ENCODE measurements at places on chromosomes 1 and 21. TPM values are rescaled to one million over a fixed set of nuclear protein-coding genes. Genes with fewer than 3 reads are reported as not detected.

GRCh38 chr1:8941906-8942305, 3.8 kb upstream of the CA6 start:
- no peak for DNase-seq
- H3K27me3 ChIP-seq, result no peaks in the 10 kb centered on the region
- no peak overlapping the region for H3K4me3 ChIP-seq
- no peaks in the 10 kb centered on the region for H3K36me3 ChIP-seq
- H3K4me1 ChIP-seq, result no peaks in the 10 kb centered on the region

- no peaks in the 10 kb centered on the region for H3K4me1 ChIP-seq
- H3K27me3 ChIP-seq, result no peaks in the 10 kb centered on the region
- H3K27ac ChIP-seq, result no peak overlapping the region
- no peaks in the 10 kb centered on the region for H3K36me3 ChIP-seq
Measured at GRCh38 chr1:212713465-212714136, 14.0 kb upstream of the BATF3 start.

- no peak overlapping the region for H3K27ac ChIP-seq
- DNase-seq, result no peak
- no peaks in the 10 kb centered on the region for H3K4me1 ChIP-seq
- H3K36me3 ChIP-seq, result no peaks in the 10 kb centered on the region
- H3K27me3 ChIP-seq, result no peaks in the 10 kb centered on the region
Measured at GRCh38 chr1:26358411-26359384, 4.8 kb upstream of the CRYBG2 start.

The CD53 gene
- 34.2 TPM for total RNA-seq

The FASLG gene
- total RNA-seq, result 0.37 TPM

The REN gene
- total RNA-seq, result not detected

DNA sequence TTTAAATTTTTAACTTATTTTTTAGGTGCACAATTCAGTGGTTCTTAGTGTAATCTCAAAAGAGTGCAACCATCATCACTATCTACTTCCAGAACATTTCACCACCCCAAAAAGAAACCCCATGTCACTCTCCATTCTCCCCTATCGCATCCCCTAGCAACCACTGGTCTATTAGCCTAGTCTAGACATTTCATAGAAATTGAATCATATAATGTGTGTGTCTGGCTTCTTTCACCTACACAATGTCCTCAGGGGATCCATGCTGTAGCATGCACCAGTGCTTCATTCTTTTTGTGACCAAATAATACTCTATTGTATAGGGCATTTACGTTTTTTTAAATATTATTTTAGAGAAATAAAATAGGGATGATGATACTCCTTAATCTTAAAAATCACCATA, 64.7 kb downstream of the JAK1 start:
- no peaks in the 10 kb centered on the region for H3K36me3 ChIP-seq
- H3K27ac ChIP-seq, result no peak overlapping the region
- no peak overlapping the region for H3K4me3 ChIP-seq
- peaks cover 19% of the 10 kb centered on the region for H3K4me1 ChIP-seq
- no peak for DNase-seq
- no peaks in the 10 kb centered on the region for H3K27me3 ChIP-seq

- DNase-seq, result no peak
- no peak overlapping the region for H3K27ac ChIP-seq
Measured at GRCh38 chr21:28444557-28444956, 548.1 kb downstream of the LTN1 start.

DNA sequence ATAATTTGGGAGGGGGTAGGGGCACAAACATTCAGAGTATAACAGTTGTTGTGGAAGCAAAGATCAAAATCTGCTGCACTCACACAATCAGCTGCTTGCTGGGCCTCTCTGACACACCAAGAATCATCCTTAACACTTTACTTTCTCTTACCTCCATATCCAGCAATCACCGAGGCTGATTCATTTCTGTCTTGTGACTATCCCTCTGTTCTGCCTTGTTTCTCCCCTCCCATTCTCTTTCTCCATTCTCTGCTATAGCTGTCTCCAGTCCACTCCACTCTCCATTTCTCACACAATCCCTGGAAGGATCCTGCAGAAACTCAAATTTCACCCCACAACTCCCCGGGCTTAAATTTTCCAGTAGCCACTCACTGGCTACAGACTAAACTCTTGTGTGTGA, 91.8 kb upstream of the NGF start:
- H3K4me3 ChIP-seq, result no peak overlapping the region
- no peaks in the 10 kb centered on the region for H3K36me3 ChIP-seq
- no peaks in the 10 kb centered on the region for H3K4me1 ChIP-seq
- no peak overlapping the region for H3K27ac ChIP-seq
- DNase-seq, result no peak

GRCh38 chr1:33971018-33971710, 107.3 kb downstream of the HMGB4 start:
- no peaks in the 10 kb centered on the region for H3K36me3 ChIP-seq
- H3K27me3 ChIP-seq, result no peaks in the 10 kb centered on the region
- DNase-seq, result no peak
- H3K4me3 ChIP-seq, result no peak overlapping the region
- H3K4me1 ChIP-seq, result no peaks in the 10 kb centered on the region

The OR2AK2 gene
- not detected for total RNA-seq

The PLEKHG5 gene
- 1.5 TPM for total RNA-seq

DNA sequence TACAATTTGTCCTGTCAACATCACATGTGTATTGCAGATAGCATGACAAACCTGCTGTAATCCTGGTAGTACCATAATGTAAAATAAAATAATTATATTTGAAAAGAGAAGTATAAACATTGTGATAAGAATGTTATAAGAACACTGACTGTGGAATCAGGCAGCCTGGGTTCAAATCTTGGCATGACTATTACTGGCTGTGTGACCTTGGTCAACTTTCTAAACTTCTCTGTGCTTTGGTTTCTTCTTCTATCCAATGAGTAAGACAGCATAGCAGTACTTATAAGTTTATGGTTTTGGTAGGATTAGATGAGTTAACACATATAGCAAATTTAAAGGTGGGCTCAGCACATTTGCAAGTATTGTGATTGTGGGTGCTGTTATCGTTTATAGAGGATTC, 147.1 kb downstream of the NOS1AP start:
- no peak for DNase-seq
- no peak overlapping the region for H3K27ac ChIP-seq
- peaks cover 3% of the 10 kb centered on the region for H3K4me1 ChIP-seq
- no peak overlapping the region for H3K4me3 ChIP-seq
- H3K27me3 ChIP-seq, result no peaks in the 10 kb centered on the region

The VAV3 gene
- total RNA-seq, result 10.5 TPM

The FYB2 gene
- 0.71 TPM for total RNA-seq

The KRTAP19-3 gene
- total RNA-seq, result not detected

DNA sequence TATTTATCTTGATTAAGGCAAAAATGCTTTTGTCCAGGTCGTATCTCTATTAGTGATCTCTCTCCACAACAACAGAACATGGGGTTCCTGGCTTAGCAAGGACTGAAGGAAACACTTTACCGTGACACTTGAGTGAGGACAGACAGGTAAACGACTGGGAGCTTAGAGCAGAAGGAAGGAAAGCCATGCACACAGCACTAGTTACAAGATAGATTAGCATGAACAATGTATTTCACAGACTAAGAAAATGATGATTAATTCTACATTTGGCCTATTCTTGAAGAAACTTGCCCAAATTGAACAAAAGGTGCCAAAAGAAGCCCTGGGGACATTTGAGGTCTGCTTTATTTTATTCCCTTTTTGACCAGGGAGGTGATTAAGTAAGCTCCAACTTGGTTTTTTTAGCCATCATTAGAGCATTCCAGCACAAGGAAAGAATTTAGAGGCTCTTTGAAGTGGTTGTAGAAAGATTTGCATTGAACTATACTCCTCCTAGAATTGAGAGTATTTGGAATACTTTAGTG, 248.5 kb downstream of the USP25 start:
- no peaks in the 10 kb centered on the region for H3K27me3 ChIP-seq
- no peak overlapping the region for H3K27ac ChIP-seq

- H3K4me3 ChIP-seq, result no peak overlapping the region
- no peaks in the 10 kb centered on the region for H3K4me1 ChIP-seq
- no peaks in the 10 kb centered on the region for H3K27me3 ChIP-seq
- no peaks in the 10 kb centered on the region for H3K36me3 ChIP-seq
Measured at GRCh38 chr1:236016083-236016482, 48.8 kb downstream of the NID1 start.

GRCh38 chr21:38472412-38473108, 25.7 kb downstream of the ERG start:
- H3K4me3 ChIP-seq, result no peak overlapping the region
- no peak overlapping the region for H3K27ac ChIP-seq
- H3K4me1 ChIP-seq, result no peaks in the 10 kb centered on the region
- peaks cover 23% of the 10 kb centered on the region for H3K27me3 ChIP-seq
- no peak for DNase-seq

DNA sequence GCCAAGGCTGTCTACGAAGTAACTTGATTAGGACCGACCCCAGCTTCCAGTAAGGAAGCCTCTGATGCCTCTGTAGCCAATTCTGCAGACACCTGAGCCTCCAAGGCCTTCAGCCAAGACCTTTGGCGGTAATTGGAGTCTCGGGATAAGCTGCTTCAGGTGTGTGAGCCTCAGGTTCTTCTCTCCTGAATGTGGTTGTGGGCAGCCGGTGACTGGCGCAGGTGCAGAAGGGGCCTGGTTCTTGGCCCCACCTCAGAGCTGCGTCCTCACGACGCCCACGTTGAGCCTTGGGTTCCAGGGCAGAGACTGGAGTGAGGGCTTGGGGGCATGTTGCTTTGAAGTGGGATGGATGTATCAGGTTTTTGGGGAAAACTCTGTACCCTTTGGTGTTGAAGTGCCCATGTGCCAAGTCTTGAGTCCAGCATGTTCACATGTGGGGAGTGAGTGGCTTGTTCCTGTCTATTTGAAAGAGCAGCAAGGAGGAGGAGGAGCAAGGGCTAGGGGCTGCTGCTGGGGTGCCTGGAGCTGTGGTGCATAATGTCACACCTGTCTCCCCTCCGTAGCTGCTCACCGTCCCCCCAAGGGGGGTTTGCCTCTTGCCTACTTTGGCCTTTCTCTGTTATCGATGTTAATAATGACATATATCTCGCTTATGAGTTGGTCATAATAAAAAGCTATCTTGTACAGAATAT, 1.4 kb downstream of the PSEN2 start:
- peak overlapping the region; percentile 77 for H3K4me3 ChIP-seq
- peak overlapping the region; percentile 88 for H3K27ac ChIP-seq
- DNase-seq, result no peak
- H3K4me1 ChIP-seq, result peaks cover 27% of the 10 kb centered on the region

- DNase-seq, result no peak
- no peak overlapping the region for H3K27ac ChIP-seq
- H3K4me1 ChIP-seq, result peaks cover 18% of the 10 kb centered on the region
- H3K4me3 ChIP-seq, result no peak overlapping the region
- no peaks in the 10 kb centered on the region for H3K27me3 ChIP-seq
Measured at GRCh38 chr1:220243947-220244346, 28.3 kb downstream of the RAB3GAP2 start.

The SYT6 gene
- total RNA-seq, result 1.7 TPM

- H3K36me3 ChIP-seq, result peaks cover 16% of the 10 kb centered on the region
- H3K27ac ChIP-seq, result no peak overlapping the region
- H3K4me1 ChIP-seq, result peaks cover 25% of the 10 kb centered on the region
- H3K4me3 ChIP-seq, result no peak overlapping the region
- H3K27me3 ChIP-seq, result no peaks in the 10 kb centered on the region
Measured at GRCh38 chr1:154223621-154224020, 2.9 kb downstream of the UBAP2L start.

- H3K4me1 ChIP-seq, result no peaks in the 10 kb centered on the region
- H3K27ac ChIP-seq, result no peak overlapping the region
- no peaks in the 10 kb centered on the region for H3K27me3 ChIP-seq
Measured at GRCh38 chr21:15493646-15494045, 236.1 kb upstream of the USP25 start.

DNA sequence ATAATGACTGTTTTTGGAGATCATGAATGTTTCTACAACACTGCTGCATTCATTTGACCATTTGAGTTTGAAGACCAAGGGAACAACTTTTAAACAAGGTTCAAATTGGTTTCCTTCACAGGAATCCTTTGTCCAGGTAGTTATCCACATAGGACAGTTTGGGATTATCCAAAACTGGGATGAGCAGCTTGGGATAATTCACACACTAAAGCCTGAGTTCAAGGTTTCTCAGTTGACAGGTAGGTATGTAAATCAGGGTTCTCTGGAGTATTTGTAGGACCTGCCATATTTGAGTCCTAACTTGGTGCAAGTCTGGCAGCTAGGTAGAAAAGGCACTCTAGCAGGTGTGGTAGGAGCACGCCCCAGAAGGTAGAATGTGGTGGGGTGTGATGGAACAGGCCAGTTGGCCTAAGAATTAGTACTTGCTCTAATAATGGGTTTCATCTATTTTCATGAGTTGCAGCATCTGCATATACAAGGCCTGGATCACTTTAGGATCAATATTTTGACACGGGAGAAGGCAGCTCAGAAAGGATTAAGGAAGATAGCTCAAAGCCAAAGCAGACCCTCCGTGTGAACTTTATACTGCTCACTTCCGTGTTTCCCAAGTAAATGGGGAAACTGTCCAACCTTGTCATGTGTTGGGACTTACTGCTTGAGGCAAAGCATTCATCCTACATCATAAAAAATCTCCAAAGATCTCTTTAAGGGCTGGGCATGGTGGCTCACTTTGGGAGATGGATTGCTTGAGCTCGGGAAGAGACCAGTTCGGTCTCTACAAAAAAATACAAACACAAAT, 14.1 kb upstream of the RAB42 start:
- no peak overlapping the region for H3K4me3 ChIP-seq
- no peak for DNase-seq
- H3K27me3 ChIP-seq, result no peaks in the 10 kb centered on the region
- H3K36me3 ChIP-seq, result peaks cover 22% of the 10 kb centered on the region
- H3K27ac ChIP-seq, result no peak overlapping the region

GRCh38 chr1:25020851-25021590, 90.9 kb upstream of the RUNX3 start:
- H3K4me1 ChIP-seq, result no peaks in the 10 kb centered on the region
- no peak for DNase-seq
- no peaks in the 10 kb centered on the region for H3K27me3 ChIP-seq
- no peak overlapping the region for H3K27ac ChIP-seq
- H3K36me3 ChIP-seq, result no peaks in the 10 kb centered on the region

The NTNG1 gene
- total RNA-seq, result 0.35 TPM
